Activated CD4-positive, alpha-beta T cell treated with anti-CD3 and anti-CD28 coated beads, Interleukin-2, amount 50 U/mL, for 48 hours (primary cell): ENCODE measurements at places on chromosomes 2 and 18.

- DNase-seq: no peak
Observed at GRCh38 chr2:179467111-179467510, 202.5 kb upstream of the SESTD1 start.

- no peak for DNase-seq
Observed at GRCh38 chr2:205556357-205556756, 125.9 kb upstream of the NRP2 start.

- DNase-seq: peak; percentile 16
Observed at GRCh38 chr18:5197032-5197434, at the start of gene AKAIN1. AKAIN1 (minus strand) TSS chr18:5197257; CDS start chr18:5197053, 204 bp downstream.

GRCh38 chr2:58543442-58543841 is 302.3 kb upstream of the FANCL start:
- DNase-seq: no peak

DNA sequence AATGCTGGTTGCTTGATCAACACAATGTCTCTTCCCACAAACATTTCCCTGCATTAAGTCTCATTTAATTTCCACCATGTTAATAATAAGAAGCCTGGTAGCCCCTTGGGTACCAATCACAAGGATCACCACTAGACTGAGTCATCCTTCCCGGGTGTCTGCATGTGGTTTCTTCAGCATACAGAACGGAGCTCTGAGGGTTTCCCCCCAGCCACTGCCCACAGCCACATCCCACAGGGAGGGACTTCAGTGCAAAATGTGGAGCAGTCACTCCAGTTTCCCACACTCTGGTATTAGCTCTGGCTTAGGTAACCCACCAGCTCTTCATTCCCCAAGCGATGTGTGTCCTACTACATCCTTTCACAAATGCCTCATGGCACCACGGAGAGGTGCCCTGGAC is 42.7 kb upstream of the POLE4 start:
- DNase-seq: peak; percentile 59

GRCh38 chr2:979069-979928 is 28.6 kb downstream of the SNTG2 start:
- no peak for DNase-seq

GRCh38 chr2:177078855-177079254 is 133.7 kb upstream of the HNRNPA3 start:
- DNase-seq: no peak

GRCh38 chr2:130251535-130251872 is 53.3 kb upstream of the TUBA3E start:
- no peak for DNase-seq

- no peak for DNase-seq
Observed at GRCh38 chr2:69238449-69239031, 148.5 kb downstream of the GFPT1 start.

GRCh38 chr2:220509966-220510365 is 882.5 kb downstream of the SLC4A3 start:
- DNase-seq: no peak

DNA sequence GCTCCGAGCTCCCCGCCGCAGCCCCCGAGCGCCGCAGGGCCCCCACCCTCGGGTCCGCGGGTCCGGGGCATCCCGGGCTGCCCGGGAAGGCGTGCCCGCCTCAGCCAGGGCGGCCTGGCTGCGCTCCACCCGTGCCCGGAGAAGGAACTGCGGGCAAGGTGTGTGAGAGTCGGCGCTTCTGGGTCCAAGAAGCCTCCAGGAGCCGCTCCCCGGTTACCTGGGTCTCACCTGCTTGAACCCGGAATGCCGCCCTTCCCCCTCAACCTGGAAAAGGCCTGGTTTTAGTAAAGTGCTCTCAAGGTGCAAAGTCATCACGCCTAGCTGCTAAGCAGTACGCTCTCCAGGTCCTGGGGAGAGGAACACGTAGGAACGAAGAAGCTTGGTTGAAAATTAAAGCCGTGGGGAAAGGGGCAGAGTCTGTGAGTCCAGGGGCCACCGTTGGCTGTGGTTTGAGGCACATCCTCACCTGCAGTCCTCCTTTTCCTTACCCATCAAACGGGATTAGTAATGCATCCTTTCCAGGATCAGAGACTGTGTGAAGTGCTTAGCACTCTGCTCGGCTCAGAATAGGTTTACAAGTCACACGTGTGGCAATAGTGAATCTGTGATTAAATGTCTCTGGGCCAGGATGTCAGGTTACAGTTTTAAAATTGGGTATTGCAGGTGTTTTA is 1.2 kb downstream of the ASAP2 start:
- peak; percentile 9 for DNase-seq

DNA sequence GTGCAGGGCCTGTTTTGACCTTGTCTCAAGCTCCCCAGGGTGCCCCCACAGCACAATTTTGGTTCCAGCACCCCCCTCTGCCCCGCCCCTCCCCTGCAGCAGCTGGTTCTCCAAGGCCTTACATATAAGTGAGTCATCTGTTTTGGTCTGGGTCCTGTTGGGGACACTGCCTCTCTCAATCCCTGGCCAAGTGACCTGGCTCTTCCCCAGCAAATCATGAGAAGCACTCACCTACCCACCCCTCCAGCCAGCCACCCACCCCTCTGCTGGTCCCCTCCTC is 90.5 kb downstream of the INHBB start:
- DNase-seq: no peak

DNA sequence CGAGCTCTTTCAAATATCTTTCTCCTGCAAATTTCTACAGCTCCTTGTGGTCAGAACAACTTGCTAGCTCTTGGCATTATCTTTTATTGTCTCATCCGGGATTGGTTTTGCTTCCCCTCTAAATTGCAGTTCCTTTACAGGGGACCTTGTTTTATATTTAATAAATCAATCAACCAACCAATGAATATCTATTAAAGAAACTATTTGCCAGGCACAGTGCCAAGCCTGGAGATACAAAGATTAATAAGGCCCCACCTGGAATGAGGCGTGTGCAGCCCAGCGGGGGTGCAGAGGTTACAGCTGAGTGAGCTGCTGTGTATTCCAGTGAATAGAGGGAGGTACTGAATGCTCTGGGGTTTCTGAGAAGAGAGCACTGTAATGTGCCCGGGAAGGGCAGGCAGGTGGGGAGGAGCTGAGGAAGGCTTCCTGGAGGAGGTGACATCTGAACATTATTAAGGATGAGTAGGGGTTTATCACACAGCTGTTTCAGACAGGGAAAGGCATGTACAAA is 51.8 kb downstream of the LIPG start:
- DNase-seq: no peak

DNA sequence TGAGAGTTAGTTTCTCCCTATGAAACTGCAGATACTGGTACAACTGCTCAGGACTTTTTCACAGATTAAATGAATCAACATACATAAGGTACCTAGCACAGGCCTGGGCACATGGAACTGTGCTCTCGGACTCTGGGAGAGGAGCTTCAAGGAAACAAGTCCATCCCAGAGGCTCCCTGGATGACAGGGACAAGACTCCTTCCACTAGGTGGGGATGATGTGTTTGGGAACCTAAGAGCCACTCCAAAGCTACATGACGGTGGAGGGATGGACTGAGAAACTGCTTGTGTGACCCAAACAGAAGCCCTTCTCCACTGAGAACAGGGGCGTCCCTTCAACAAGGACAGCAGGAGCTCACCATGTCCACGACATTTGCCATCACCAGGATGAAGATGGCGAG is 37.1 kb downstream of the CENPO start:
- no peak for DNase-seq

GRCh38 chr18:47531717-47532116 is 280.3 kb upstream of the SKOR2 start:
- DNase-seq: no peak

DNA sequence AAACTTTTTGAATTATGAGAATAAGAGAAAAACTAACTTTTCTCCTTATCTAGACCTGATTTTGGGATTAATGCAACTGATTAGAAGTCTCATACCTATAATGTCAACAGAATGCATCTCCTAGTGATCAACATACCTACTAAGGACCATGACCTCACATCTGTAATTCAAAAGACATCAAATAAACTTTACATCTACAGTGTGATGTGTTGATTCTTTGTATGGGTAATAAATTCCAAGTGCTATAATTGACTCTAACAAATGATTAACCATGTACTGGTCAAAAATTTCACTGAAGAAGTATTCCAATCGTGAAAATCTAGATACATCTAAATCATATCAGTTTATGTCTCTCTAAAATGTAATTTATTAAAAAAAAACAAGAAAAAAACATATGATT is 84.5 kb downstream of the STRN start:
- no peak for DNase-seq

DNA sequence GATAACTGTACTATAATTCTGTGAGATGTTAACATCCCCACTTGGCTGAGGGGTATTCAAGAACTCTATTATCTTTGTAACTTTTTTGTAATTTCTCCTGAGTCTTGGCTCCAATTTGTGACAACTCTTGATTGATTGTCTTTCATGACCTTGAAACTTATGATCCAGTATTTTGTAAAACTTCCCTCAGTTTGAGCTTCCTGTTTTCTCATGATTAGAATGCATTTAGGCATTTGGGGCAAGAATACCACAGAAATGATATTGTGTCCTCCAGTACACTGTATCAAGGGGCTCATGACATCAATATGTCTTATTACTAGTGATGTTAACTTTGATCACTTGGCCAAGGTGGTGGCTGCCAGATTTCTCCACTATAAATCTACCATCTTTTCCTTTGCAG is 37.4 kb downstream of the PNO1 start:
- no peak for DNase-seq

DNA sequence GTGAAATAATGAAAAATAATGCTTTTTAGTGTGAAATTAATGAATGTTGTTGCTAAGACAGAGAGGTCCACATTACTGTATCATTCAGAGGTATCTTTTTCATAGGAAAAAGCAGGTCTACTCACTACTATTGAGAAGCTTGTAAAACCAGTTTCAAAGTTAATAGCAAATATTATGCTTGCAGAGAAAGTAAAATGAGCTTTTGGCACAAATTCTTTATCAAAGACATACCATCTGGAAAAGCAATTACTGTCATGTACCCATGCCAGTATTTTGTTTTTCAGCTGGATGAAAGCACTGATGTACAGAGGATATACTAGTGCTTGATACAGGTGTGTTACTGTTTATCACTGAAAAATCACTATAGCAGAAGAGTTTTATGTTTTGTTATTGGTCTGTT is 77.5 kb downstream of the NCOA1 start:
- DNase-seq: no peak

- no peak for DNase-seq
Observed at GRCh38 chr2:158487419-158487818, 30.7 kb downstream of the PKP4 start.

GRCh38 chr18:78721238-78721875 is 258.3 kb upstream of the SALL3 start:
- DNase-seq: no peak

GRCh38 chr2:43708891-43709290 is 32.7 kb upstream of the C1GALT1C1L start:
- DNase-seq: no peak

DNA sequence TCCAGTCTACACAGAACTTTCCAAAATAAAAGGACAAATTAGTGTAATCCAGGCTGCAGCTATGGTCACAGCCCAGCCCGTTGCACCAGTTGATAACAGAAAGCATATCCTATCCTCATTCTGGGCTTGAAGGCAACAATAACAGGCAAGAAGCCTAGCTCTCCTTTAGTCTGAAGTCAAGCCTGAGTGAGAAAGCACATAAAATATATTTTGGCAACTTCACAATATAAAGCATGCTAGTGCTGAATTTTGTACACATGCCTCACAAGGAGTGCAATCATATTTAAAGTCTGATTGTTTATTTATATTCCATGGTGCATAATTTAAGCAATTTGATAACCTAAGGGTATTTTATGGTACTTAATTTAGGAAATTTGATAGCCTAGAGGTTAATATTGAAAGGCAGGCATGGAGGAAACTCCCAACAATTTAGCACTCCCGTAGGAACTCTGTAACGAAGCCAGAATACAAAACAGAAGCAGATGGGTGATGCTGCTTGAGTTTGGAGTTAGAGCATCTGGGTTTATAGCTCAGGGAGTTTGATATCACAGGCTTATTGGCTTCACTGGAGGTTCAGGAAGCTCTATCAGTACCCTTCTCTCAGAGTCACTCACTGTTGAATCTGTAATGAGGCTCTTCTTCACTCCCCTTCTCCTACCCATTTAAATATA is 1199.1 kb upstream of the GYPC start:
- DNase-seq: no peak

GRCh38 chr18:33603454-33603853 is 25.4 kb downstream of the ASXL3 start:
- no peak for DNase-seq

DNA sequence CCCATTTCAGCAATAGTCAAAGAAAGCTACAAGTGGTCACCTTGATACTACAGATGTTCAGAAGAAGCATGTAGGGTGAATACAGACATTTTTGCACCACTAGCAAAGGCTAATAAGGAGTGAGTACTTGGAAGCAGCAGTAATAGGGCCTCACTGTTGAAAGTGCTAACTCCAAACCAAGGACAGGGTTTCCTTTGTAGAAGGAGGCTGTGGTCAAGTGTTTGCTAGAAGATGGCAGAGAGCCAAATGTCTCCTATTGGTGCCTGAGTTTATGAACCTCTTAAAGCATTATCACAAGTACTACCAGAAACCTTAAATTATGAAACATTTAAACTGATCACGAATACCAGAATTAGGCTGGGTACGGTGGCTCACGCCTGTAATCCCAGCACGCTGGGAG is 308.1 kb downstream of the ZEB2 start:
- no peak for DNase-seq

GRCh38 chr2:144467502-144468137 is 52.3 kb downstream of the ZEB2 start:
- DNase-seq: no peak

- no peak for DNase-seq
Observed at GRCh38 chr2:54394392-54394791, 61.7 kb upstream of the SPTBN1 start.

- no peak for DNase-seq
Observed at GRCh38 chr2:10839813-10840212, 27.2 kb upstream of the PDIA6 start.

- no peak for DNase-seq
Observed at GRCh38 chr18:41681138-41681880, 273.7 kb upstream of the PIK3C3 start.

- no peak for DNase-seq
Observed at GRCh38 chr2:7196883-7197282, 279.7 kb downstream of the RNF144A start.

GRCh38 chr2:38863061-38863695 is 12.6 kb downstream of the DHX57 start:
- DNase-seq: no peak

DNA sequence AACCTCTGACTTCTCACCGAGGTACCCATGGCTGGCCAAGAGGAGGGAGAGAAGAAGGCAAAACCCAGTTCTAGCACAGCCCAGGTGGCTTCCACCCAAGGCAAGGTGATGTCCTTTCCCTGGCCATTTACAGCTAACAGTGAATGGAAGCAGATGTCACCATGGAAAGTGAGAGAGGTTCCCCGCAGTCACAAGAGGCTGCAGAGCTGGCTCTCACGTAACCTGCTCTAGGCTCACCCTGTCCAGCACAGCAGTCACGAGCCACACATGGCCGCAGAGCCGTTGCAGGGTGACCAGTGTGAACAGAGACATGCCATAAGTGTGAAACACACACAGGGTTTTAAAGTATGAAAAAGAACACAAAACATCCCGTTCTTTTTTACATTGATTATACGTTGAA is 169.4 kb downstream of the TNS1 start:
- DNase-seq: no peak
